Naive thymus-derived CD8-positive, alpha-beta T cell (primary cell): ENCODE measurements at places on chromosomes 3 and 15. TPM values are rescaled to one million over a fixed set of nuclear protein-coding genes. Genes with fewer than 3 reads are reported as not detected.

GRCh38 chr15:75203017-75203907 lies 1.6 kb downstream of the C15orf39 start:
- DNase-seq, result no peak

DNA sequence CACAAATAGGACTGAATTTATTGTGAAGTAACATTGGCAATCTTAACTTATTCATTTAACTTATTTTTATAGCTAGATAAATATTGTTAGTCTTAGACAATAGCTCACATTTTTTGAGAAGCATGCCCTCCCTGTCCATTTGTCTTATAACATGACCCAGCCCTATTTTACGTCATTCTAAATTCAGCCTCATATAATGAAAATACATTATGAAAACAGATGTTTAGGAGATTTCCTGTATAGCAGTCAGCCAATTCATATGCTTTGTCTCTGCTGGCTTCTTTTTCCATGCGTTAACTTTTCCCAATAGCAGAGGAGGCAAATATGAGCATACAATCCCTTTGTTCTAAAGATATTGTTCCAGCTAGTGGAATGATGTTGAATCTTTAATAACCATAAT lies 29.3 kb downstream of the CD200 start:
- DNase-seq, result no peak

DNA sequence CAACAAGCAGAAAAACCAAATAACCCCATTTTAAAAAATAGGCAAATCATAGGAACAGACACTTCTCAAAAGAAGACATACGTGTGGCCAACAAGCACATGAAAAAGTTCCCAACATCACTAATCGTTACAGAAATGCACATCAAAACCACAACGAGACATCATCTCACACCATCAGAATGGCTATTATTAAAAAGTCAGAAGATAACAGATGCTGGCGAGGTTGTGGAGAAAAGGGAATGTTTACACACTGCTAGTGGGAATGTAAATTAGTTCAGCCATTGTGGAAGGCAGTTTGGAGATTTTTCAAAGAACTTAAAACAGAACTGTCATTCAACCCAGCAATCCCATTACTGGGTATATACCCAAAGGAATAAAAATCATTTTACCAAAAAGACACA lies 60.7 kb downstream of the ABI3BP start:
- no peak for DNase-seq

GRCh38 chr3:26588931-26589330 lies 33.6 kb upstream of the LRRC3B start:
- DNase-seq, result no peak

DNA sequence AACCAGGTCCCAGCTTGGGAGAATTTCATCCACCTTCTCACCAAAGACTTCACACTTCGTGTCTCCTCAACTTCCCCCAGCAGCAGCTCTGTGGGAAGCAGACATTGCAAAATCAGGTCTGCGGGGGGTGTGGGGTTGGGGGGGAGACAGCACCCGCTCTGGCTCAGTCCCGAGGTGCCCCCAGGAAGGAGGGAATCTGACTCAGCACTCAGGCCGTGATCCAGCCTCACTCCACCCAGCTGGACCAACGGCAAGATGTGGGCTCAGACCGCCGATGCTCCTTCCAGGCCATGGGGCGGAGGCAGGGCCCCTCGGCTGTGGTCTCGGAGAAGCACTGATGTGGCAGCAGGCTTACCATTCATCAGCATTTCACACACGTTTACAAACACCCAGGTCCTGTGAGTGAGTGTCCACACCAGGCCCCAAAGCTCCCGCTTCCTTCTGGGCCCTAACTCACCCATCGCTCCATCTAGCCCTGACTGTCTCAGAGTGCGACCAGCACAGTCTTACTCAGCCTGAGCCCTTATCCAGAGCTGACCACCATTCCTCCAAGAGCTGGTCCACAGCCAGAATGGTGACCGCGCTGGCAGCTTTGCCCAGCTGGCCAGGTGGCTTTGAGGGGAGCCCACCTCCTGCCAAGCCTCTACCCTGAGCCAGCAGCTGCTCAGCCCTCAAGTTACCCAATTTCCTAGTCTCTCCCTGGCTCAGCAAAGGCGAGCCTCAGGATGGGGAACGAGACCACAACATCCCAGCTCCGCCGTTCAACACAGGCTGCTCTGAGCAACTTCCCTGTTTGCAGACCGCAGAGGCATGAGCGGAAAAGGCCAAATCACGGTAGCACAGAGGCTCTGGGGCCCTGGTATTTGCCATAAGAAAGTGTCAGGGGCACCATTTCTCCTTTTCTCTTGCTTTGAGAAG lies 3.3 kb downstream of the STAB1 start:
- no peak for DNase-seq

MUC20 gene
- 9.0 TPM for total RNA-seq

SLC30A4 gene
- total RNA-seq, result 6.4 TPM

LYZL4 gene
- total RNA-seq, result not detected

NCEH1 gene
- total RNA-seq, result 4.1 TPM
